Activated naive CD4-positive, alpha-beta T cell treated with Interleukin-2 at 50 U/mL for 16 hours (primary cell): ENCODE measurements at places on chromosomes 4 and X.

DNA sequence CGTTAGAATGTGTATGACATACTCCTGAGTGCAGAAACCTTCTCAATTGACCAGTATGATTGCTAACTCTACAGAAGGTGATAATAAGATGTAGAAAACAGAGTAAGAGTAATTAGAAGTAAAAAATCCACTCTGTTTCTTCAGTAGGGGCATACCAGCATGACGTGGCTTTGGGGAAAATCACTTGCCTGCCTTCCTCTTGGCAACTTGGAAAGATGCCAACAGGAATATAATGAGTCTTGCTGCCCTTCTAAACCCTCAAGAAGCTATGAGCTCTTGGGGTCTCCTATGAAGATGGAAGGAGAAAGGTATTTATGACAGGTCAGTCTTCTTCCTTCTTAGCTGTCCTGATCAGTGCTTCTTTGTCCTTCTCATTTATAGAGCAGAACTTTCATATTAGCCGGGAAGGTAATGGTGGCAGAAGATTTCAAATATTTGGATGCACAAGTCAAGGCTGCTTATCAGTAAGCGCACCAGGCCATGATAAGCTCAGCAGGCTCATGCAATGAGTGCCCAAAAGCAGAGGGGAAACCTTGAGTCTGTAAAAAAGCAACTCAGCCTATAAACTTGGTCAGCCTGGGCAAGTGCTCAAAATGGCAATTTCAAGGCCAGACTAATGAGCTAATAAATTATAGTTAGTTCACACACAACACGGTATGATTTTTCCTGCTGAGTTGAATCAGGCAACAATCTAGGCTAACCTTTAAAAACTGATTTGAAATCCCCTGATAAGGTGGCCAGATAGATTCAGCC is 69.7 kb upstream of the PPARGC1A start:
- DNase-seq: no peak

GRCh38 chrX:12162420-12162819 is 24.1 kb downstream of the FRMPD4 start:
- no peak for DNase-seq

DNA sequence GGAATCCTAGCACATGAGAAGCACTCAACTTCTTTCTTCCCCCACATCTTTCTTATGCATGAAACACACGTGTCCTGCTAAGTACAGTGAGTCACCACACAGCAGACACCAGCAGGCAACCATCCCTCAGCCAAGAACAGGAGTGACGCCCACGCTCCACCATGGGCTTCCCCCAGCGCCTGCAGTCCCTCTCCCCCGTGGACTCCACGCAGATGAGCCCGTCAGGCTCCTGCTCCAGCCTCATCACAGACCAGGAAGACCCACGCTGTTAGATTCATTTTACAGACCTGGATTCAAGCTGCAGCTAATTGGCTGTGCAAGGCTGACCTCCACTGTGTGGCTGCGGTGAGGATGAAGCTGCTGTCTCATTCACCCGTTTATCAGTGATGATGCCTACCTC is 16.7 kb downstream of the HMX1 start:
- no peak for DNase-seq

GRCh38 chr4:115424852-115425251 is 311.4 kb upstream of the NDST4 start:
- DNase-seq: no peak

- DNase-seq: peak; percentile 60
Measured at GRCh38 chrX:40266490-40267333, 169.0 kb upstream of the BCOR start.

DNA sequence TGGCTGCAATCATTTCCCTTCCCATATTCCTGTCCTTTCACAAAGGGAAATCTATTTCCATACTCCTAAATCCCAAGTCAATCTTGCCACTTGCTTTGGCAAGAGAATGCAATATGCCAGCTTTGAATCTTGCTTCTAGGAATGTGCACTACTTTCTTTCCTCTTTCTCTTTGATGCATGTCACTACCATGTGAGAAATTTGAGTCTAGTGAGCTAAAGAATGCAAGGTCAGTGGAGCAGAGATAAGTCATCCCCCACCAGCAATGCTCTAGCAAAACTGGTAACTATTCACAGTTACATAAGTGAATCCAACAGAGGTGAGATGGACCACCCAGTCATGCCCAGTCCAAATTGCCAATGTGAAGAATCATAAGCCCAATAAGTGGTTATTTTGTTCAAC is 910.4 kb downstream of the RAB28 start:
- no peak for DNase-seq

DNA sequence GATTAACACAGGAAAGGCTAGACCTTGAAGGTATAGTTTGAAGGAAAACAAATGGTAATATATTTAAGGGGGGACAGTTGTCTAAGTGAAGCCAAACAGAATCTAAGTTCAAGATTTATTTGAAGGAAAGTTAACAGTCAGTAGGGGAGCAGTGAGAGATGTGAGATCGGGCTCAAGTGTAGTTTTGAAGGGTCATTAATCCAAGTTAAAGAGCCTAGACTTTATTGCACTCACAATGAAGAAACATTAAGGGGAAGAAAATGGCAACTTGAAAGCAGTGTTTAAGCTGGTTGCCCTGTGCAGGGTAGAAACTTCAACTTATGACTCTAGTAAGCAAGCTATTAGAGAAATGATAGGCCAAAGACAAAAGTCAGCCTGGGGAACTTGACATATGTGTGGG is 1952.2 kb downstream of the PCDH7 start:
- no peak for DNase-seq

GRCh38 chr4:28004520-28004919 is 1143.9 kb downstream of the STIM2 start:
- no peak for DNase-seq

DNA sequence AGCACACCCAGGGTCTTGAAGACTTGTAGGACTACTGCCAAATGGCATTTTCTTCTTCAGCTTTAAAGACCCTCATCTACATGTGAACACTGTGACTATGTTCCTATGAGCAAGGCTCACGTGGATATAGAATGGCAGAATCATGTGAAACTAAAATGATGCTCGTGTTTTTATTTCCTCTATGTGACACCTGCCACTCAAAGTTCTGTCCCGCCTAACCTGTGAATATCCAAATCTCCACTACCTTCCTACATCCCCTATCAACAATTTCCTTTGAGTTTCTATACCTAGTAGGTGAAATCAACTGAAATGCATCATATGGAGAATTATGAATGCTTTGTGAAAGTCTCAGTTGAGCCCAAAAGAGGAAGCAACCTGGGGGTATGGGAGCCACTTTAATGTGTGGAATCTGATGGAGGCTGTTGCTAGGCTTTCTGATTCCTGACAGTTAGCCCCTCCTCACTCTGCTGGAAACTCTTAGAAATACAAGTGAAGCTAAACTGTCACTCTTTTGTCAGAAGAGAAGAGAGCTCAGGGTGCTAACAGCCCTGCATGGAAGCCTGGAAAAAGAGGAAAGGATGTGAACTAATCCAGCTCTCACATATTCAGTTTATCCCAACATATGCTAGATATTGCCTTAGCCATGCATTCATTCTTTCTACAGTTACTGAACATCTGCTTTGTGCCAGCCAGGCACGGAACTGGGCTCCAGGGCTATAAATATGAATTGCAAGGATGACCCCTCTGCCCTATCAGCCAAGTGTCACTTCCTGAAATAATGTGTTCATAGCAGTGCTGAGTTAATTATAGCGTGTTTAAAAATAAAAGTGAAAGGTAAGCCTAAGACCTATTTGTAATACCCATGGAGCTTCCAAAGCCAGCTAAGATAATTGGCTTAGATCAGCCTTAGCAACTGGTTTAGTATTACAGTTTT is 11.0 kb downstream of the LHFPL1 start:
- DNase-seq: no peak

DNA sequence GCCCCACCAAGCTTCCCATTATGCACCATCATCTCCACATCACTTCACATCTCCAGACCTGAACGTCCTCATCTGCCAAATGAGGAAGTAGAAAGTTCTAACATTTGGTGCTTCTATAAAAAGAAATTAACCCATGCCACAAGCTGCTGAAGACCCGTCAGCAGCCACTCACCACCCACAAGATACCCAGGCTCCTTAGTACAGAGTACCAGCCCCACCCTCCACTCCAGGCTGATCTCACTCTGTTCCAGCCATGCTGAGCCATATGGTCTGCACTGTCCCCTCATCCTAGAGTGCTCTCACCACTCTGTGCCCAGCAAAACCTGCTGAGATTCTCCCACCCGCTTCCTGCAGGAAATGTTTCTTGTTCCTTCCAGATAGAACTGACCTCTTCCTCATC is 240.8 kb upstream of the PPARGC1A start:
- no peak for DNase-seq

DNA sequence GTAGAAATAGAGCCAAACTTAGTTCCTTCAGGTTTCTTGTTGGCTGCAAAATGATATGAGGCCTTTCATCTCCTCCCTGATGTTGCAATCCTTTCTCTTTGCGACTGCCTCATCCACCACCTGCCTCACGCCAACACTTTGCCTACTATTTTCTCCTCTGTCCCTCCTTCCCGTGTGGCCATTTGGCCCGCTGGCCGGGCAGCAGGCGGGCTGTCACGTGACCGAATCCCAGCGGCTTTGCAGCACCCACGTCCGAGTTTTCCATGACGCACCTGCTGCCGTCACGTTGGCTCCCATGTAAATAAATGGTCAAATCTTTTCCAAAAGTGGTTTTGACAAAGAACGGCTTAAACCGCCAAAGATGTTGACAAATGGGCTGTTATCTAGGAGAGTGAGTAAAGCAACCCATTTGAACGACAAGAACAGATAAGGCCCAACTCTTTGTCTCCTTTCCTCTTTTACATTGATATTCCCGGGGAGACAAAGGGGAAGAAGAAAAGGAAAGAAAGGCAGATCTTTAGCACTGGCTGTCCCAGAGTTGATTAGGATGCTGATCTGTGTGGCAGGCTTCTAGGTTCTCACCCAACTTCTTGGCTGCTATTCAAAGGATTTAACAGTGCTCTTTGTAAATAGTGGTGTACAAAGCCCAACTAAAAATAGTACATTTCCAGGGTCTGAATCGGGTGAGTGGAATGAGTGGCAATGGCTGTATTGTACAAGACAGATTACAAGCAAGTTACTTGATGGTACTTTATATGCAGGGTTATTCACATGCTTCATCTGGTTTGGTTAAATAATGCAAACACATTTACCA is 174.2 kb upstream of the JADE1 start:
- no peak for DNase-seq

- peak; percentile 71 for DNase-seq
Measured at GRCh38 chrX:130120746-130121504, 10.6 kb upstream of the ELF4 start.

GRCh38 chr4:155419266-155419665 is 42.5 kb upstream of the MAP9 start:
- DNase-seq: no peak

DNA sequence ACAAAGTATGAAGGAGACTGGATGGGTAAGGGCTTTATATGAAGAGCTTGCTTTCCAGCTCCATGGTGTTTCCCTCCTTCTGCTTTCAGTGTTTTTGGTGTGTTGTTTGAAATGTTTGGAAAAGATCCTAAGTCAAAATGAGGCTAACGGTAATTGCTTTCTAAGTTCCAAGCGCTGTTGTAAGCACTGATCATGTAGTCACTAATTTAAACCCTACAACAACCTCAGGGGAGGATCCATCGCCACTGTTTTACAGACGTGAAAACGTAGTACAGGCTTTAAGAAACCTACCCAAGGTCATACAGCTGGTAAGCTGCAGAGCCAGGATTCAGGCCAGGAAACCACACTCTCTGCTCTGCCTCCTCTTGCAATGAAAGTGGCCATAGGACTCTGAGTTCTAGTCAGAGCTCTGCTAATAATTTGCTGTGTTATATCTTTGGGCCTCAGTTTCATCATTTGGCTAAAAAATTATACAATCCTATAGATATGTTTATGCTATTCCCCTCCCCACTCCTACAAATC is 102.9 kb upstream of the PGRMC2 start:
- DNase-seq: no peak

GRCh38 chr4:155692361-155692760 is 25.7 kb downstream of the GUCY1A1 start:
- DNase-seq: no peak

DNA sequence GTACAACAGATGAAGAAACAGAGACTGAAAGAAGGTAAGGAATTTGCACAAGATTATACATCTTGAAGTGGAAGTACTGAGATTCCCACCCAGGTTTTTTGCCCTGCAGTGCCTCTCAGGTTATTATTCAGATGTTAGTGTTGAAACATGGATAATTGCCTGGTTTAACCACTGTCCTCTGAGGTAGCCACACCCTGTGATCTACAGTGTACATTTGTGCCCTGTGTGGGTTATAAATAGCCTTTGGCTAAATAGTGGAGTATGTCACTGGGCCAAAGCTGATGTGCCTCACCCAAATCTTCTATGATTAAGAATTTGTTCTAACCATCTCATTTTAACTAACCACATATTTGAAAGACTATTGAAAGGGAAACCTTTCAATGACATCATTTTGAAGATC is 5.4 kb upstream of the ASB5 start:
- no peak for DNase-seq

DNA sequence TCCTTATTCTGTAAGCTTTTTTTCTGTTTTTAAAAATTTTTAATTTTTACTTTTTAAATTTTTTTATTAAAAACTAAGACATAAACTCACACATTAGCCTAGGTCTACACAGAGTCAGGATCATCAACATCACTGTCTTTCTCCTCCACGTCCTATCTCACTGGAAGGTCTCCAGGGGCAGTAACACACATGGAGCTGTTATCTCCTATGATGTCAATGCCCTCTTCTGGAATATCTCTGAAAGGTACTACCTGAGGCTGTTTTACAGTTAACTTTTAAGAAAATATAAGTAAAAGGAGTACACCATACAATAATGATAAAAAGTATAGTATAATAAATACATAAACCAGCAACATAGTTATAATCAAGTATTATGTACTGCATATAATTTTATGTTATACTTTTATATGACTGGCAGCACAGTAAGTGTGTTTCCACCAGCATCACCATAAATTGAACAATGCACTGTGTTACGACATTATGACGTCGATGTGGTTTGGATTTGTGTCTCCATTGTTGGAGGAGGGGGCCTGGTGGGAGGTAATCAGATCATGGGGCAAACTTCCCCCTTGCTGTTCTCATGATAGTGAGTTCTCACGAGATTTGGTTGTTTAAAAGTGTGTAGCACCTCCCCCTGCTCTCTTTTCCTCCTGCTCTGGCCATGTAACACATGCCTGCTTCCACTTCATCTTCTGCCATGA is 21.3 kb downstream of the IL15 start:
- no peak for DNase-seq
